ENCODE measurements at places on chromosomes 7 and 10.

- DNase-seq: no peak
These were observed 66.2 kb upstream of the STEAP1B start for GRCh38 chr7:22566176-22566575.

DNA sequence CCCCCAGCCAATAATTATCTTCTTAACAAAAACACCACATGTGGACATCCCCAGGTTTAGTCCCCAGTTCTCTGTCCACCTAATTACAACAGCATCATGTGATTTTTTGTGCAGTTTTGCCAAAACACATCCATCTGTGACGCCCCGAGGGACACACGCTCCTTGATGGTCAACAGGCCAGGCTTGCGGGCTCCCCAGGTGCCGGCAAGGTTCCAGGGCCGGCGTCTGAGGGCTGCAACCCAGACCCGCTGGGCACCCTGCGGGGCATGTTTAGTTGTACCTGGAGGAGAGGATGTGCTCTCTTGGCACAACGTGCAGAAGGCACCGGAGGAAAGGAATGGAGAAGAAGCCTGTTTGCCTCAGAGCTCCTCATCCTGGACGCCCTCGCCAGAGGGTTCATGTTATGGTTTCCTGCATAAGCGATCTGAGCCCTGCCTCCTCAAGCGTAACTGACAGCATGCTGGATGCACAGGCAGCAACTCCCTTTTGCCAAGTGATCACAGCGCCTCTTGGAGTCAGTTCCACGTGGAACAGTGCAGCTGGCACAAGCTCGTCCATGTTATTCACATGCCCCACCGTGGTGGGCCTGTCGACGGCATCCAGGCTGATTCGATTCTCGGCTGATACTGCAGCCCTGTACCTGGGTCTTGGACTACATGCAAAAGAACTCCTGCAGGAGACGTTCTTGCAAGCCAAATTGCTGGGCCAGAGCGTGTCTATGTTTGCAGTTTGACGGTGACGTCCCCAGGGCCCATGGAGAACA is 41.6 kb downstream of the JAKMIP3 start:
- no peak for DNase-seq

GRCh38 chr7:127322351-127322750 is 69.6 kb upstream of the GRM8 start:
- no peak for DNase-seq

DNA sequence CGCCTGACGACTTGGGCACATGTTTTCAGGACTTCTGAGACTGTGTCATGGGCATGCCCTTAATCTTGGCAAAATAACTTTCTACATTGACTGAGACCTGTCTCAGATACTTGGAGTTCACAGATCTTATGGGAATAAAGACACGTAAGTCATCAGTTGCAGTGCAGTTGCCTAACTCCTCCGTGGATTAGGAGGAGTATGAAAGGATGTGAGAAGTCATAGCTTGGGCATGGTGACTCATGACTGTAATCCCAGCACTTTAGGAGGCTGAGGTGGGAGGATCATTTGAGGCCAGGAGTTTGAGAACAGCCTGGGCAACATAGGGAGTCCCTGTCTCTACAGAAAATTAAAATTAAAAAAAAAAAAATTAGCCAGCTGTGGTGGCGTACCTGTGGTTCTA is 49.6 kb downstream of the EXOC6 start:
- DNase-seq: no peak

DNA sequence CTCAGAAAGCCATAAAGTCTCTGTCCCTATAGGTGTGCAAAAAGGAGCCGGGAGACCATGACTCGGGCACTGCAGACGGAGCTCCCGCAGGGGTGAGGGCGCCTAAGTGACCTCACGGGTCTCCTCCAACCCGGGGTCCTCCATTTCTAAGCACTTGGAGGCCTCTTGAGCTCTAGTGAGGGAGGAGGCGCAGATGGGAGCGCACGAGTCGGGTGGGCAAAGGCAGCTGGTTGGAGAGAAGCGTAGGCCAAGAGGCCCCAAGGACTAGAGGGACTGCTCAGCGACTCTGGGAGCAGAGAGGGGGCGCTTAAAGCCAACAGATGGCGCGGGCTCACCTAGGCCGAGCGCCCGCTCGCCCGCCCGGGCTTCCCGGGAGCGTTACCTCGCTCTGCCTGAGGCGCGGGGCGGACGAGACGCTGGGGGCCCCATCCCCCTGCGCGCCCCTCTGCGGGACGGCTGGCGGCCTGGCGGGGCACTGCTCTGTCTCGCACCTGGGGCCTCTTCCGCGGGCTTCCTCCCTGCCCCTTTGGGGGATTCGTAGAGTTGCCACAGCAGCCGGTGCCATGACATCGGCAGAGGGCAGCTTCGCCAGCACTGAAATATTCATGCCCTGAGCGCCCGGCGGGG is 523 bp upstream of the CDH23 start:
- no peak for DNase-seq

GRCh38 chr10:118669020-118669791 is 73.8 kb upstream of the PRLHR start:
- DNase-seq: peak; percentile 81

DNA sequence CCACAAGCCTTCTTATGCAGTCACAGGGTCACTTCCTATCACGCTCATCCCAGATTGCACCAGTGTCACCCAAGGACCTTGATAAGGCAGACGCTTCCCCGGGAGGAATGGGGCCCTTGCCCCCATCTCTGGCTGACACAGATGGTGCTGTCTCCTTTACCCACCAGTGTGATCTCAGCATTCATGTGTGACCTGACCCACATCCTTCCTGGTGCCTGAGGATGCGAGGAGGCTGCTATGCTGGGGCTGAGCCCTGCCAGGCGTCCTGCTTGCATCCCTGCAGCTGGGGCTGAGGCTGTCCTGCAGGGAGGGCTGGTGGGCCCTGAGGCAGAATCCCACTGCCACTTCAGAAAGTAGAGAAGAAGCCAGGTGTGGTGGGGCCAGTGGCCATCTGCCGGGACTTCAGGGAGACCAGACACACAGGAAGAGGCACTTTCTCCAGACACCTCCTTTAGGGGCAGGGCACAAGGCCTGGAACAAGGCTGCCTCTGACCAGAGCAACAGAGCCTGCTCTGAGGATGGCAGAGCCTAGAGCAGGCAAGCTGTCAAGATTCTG is 35.3 kb downstream of the RASGEF1A start:
- no peak for DNase-seq
